ELR (cell line): ENCODE measurements at places on chromosomes 7 and 10.
A peak's percentile ranks its signal among the peaks of the same experiment; 100 is the strongest.

GRCh38 chr7:157476201-157476600 lies 139.4 kb downstream of the DNAJB6 start:
- DNase-seq: no peak

DNA sequence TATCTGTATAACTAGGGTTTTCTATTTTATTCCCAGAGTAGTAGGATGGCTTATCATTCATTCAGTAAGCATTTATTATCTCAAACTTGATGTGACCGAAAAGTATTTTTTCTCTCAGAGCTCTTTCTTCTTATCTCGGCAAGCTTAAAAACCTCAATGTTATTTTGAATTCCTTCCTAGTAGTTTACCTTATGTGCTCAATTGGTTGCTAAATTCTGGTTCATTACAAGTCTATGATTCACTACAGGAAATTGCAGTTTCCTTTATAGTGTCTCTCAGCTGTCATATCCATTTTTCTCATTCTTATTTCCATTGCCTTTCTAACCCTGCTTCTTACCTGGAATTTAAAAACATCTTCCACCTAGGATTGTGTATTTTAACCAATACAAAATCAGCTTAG lies 12.6 kb upstream of the ICA1 start:
- DNase-seq: no peak

- DNase-seq: peak; percentile 62
Observed at GRCh38 chr7:103447073-103447960, 1.3 kb upstream of the SLC26A5 start.

DNA sequence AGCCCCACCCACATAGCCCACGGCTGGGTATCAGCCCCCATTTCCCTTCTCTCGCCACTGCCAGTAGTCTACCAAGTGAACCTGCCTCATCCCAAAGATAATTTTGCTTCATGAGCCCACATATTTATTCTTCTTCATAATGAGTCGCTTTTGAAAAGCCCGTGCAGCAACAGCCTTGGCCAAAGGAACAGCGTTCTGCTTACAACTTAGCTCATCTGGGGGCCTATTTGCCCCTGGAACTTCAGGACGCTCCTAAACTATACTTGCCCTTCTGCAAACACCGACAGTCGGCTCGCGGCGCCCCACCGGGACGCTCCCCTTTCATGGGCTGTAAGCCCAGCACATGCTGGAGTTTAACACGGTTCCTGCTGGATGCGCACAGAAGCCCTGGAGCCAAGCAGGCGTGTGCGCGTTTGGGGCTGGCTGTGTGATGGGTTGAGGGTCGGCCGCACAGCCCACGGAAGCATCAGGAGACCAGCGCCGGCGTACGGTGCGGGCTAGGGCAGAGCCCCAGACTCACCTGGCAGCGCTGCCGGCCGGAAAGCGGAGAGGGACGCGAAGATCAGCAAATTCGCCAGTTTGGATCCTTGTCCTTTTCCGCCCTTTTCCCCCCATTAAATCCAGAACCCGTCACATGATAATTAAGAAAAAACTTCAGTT lies 370 bp downstream of the TMEM60 start:
- DNase-seq: no peak

DNA sequence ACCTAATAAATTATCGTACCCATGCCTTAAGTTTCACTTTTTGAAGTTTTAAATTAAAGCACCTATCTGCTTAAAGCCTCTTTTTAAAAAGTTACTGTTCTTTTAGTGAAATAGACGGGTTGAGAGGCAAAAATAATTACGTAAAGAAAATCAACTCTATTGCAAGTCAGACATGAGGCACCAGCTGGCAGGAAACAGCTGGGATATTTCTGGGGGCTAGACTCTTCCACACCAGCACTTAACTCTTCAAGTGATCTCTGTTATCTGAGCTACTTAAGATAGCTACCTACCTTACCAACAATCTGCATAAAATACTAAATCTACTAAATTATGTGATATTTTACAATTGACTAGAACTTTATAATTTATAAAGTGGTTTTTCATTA lies 35.8 kb downstream of the GBF1 start:
- no peak for DNase-seq

DNA sequence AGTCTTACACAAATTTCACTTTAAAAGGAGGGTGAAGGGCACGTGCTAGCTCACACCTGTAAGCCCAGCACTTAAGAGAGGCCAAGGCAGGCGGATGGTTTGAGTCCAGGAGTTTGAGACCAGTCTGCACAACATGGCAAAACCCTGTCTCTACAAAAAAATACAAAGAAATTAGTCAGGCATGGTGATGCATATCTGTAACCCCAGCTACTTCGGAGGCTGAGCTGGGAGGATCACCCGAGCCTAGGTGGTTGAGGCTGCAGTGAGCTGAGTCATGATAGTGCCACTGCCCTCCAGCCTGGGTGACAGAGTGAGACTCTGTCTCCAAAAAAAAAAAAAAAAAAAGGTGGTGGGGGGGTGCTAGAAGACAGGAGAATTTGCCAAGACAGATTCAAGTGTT lies 237.3 kb upstream of the KLF14 start:
- peak; percentile 52 for DNase-seq

GRCh38 chr10:80280071-80280800 lies 9.2 kb downstream of the MAT1A start:
- no peak for DNase-seq
